GM03348 (cell line): ENCODE measurements at places on chromosomes 4 and X.
A peak's percentile ranks its signal among the peaks of the same experiment; 100 is the strongest.

- DNase-seq: no peak
Observed at GRCh38 chr4:76639288-76639687, 204.3 kb downstream of the SHROOM3 start.

GRCh38 chr4:14079601-14080000, 452.1 kb upstream of the BOD1L1 start:
- DNase-seq: no peak

GRCh38 chr4:107243141-107243781, 207.1 kb upstream of the DKK2 start:
- DNase-seq: peak; percentile 29

- no peak for DNase-seq
Observed at GRCh38 chr4:101981756-101982155, 191.2 kb downstream of the BANK1 start.

- DNase-seq: peak; percentile 78
Observed at GRCh38 chr4:3387943-3388361, 53.8 kb upstream of the HGFAC start.
